Activated naive CD4-positive, alpha-beta T cell treated with anti-CD3 and anti-CD28 coated beads, Interleukin-2, amount 50 U/mL, for 72 hours (primary cell): ENCODE measurements at places on chromosomes 3 and 15.

DNA sequence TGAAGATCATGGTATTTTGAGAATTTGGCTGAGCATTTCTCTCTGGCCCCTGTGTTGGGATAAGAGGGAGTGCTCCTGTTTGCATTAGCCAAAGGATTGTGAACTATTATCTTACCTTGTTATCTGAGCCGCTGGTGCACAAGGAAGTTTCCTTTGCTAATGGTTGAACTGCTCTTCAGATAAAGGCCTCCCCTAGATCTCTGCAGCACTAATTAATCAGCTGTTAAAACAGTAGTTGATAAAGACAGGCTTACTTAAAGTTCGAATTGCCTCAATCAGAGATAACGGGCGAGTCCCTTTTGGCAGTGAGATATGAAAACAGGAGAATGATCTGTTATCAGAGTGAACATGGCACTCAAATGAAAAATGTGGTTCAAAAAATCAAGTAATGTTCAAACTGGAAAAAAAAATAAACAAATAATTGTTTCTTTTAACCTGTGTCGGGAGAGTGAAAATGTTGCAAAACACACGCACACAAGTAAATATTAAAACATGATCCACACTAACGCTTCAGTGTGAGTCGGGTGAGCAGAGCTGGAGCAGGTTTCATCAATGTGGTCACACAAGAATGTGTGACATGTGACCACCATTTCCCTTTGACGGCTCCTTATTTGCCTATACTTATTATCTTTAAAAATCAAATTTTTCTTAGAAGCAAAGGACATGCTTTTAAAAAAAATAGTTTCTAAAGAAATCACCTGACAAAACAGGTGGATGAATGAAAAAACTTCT is 469.1 kb downstream of the SOX2 start:
- no peak for DNase-seq

DNA sequence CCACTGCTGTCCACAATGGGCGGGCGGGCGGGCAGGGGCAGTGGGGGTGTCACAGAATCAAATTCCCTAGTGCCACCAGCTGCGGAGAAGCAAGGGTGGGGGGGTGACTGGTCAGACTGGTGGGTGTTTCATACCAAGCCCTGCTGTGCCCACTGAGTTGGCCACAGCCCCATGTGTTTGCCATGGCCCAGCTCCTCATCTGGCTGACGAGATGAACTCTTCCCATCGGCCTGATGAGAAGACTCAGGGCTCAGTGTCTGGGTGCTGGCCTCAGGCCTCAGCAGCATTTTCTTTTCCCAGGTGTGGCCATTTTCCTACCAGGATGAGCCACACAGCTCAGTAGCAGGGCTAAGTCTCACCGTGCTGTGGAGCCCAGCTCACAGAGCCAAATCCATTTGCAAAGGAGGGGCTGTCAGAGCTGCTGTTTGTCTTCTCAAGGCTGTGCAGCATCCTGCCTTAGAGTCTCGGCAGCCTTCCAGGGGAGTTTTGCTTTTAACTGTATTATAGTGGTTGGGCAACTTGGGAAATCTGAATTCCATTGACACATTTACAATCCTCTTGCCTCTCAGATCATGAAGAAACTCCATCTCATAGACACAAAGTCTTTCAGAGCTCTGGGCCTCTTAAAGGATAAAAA is 176.8 kb downstream of the ABHD5 start:
- no peak for DNase-seq

GRCh38 chr3:80052271-80052670 is 284.5 kb upstream of the ROBO1 start:
- DNase-seq, result no peak

GRCh38 chr3:73029321-73029796 is 32.1 kb upstream of the EBLN2 start:
- no peak for DNase-seq

- no peak for DNase-seq
These were observed 207.9 kb upstream of the CDIN1 start for GRCh38 chr15:36371509-36371908.

DNA sequence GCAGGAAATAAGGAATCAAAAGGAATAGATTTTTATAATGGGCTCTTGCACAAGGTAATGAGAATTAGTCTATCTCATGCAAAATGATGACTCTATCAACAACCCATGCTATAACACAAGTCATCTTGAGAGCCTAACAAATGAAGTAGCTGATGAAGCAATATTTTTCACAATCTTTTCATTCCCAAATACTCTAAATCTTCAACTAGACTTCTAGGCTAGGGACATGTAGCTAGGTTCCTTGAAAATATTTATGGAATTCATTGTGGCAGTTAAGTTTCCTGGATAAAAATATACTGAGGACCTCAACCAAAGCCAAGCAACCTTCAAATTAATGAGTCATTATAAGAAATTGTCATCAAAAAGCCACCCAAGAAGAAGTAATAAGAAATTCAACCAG is 55.4 kb downstream of the DCBLD2 start:
- no peak for DNase-seq

DNA sequence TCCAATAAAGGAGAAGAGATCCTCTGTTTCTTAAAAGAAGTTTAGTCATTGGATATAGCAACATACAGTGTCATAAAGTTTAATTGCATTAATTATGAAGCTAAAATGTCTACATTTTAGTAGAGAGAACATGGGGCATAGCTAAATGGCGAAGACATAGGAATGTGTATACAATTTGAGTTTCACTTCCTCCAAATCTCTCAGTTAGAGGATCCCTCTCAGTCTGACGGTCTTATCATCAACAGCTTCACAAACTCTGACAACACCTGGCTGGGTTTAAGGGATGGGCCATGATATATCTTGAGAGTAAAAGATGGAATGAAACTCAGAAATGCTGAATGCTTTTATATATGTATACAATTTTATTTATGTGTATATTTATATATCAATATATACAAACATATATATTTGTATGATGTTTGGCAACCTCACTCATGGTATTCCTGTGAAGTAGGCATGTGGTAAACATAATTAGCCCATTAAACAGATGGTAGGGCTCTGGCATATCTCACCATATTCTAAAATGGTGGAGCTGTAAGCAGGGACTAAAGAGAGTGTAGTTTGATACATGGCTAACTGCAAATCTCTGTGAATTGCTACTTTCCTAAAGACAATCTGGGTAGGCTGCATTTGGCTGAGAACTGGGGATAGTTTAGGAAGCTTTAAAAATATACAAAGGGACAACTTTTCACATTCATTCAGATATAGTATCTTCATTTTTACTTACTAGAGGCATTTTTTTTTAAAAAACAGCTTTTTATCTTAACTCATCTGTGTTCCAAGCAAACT is 111.6 kb downstream of the TIGIT start:
- no peak for DNase-seq

DNA sequence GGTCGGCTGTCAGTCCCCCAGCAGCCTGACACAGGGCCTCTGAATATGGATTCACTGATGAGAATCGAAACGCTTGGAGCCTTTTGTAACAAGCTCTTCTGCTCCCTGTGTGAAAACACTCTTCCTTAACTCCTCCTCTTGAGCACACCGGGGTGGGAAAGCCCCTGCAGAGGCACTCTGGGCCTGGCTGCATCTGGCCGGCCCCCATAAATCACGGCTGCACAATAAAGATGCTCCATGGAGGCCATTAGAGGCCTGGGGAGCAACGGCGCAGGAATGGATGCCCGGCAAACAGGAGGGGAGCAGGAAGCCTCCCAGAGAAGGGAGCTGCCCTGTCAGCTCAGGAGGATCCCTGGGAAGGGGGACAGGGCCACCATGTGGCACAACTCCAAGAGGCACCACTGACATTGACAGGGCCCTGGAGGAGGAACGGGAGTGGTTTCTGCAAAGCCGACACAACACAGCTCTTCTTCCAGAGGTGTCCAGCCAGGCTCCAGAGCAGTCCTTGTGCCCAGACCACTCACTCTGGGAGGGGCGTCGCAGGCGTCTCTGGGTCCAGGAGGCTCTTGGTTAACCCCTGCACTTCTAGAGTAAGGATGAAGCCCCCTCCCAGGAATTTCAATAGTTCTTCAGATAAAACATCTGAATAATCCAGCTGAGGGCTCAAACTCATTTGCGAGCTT is 509.3 kb upstream of the PPP2R3A start:
- no peak for DNase-seq

DNA sequence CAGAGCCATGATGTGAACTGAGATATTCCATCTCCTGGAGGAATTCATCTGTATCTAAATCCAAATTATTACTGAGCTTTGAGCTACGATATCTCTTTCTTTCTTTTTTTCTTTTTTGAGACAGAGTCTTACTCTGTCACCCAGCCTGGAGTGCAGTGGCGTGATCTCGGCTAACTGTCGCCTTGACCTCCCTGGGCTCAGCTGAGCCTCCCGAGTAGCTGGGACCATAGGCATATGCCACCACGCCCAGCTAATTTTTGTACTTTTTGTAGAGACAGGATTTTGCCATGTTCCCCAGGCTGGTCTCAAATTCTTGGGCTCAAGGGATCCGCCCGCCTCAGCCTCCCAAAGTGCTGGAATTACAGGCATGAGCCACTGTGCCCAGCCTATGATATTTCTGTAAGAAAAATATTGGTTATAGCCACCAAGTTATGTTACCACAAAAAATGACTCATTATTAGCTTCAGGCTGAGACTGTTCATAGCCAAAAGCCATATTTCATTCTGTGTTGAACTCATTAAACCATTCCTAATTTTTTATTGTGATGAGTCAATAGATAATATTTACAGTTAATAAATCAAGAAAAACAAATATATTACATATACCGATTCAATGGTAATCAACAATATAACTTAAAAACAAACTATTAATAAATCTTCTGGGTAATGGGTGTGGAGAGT is 27.1 kb upstream of the SLC30A4 start:
- no peak for DNase-seq

DNA sequence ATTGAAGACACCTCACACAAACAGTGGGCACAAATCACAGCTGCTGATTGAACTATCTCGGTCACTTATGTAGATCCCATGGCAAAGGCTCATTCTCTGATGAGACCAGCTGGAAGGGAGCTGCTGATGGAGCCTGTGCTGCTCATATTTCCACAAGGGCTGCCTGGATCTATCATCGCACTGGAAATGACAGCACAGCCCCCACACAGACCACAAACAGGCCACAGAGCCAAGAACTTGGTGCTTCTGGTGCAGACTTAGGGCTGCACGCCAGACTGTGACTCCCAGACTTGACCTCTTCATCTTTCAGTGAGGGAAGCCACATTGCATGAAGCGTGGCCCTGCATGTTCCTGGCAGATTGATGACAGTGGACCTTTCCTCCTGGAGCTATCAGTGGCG is 197.6 kb downstream of the MINAR1 start:
- no peak for DNase-seq

DNA sequence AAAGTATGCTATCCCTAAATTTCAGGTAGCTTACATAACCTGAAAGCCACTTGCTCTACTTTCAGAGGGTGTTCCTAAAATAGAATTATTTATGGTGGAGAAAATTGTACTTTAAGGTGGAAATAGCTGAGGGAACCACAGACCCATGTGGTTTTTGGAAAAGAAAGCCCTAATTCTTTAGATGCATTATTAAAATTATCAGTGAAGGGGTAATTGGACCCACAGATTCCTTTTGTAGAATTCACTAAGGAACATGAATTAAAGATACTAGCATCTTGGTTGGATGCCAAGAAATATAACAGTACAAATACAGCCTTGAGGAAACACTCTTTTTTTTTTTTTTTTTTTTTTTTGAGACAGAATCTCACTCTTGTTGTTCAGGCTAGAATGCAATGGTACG is 37.8 kb downstream of the DPPA2 start:
- no peak for DNase-seq

DNA sequence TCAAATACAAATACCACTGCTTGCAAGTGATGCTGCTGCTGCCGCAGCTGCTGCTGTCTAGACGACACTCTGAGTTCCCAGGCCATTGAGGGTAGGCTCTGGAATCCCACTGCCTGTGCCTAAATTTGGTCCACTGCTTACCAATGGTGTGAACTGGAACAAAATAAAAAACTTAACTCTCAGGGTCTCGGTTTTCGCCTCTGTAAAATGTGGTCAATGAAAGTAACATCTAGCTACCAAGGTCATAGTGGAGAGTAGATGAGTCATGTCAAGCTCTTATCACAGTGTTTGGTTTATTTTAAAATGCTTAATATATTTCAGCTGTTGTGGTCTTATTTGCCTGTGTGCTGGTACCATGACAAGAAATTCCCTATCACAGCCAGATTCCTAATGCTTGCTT is 299.3 kb downstream of the CLSTN2 start:
- DNase-seq, result no peak

GRCh38 chr3:30040126-30040525 is 566.3 kb upstream of the TGFBR2 start:
- DNase-seq, result no peak

DNA sequence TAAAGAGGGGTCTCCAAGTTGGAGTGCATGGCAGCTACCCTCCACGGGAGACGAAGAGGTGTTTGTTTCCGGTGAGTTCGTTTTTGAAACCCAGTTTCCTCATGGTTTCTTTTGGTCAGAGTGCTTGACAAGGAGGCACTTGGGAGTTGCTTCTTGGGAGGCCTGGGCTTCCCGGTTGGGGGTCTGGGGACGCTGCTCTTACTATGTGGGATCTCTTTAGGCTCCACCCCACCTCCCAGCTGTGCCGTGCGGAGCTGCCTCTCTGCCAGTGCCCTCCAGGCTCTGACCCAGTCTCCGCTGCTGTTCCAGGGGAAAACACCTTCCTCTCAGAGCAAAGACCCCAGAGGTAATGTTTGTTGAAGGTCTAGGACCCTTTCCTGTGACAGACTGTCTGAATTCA is 29.6 kb downstream of the KIF7 start:
- no peak for DNase-seq

- no peak for DNase-seq
These were observed 17.4 kb upstream of the TRMT10C start for GRCh38 chr3:101544161-101544850.

DNA sequence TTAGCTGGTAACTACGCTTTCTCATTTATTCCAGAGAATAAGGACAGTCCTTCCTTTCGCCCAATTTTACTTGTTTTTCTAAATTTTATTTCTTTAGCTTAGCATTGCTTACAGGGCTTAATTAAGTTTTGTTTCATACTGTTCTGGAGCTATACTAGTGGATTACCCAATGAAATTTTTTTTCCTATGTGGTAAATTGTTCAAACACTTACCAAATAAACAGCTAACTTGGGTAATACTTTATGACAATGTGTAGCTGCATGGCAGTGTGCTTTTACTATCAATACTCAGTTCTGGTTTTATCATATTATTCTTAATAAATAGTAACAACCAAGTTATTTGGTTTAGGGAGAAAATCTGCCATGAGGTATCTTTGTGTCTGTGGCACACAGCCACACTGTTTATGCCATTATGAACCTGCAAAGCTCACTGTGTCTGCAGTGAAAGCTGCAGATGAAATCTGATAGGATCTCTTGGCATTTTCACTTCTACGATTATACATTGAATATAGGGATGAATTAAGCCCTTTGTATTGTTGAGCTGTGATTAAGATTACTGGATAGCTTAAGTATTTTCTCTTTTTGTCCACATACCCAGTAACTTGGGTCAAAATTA is 37.2 kb downstream of the UBE2E2 start:
- no peak for DNase-seq

GRCh38 chr3:65595222-65596028 is 443.3 kb downstream of the MAGI1 start:
- DNase-seq, result no peak
